ENCODE measurements at places on chromosomes 2 and 18.

- no peak for DNase-seq
Observed at GRCh38 chr2:109423556-109424359, 190.0 kb downstream of the SEPTIN10 start.

GRCh38 chr2:182302174-182302573 lies 124.7 kb downstream of the PDE1A start:
- DNase-seq: no peak

DNA sequence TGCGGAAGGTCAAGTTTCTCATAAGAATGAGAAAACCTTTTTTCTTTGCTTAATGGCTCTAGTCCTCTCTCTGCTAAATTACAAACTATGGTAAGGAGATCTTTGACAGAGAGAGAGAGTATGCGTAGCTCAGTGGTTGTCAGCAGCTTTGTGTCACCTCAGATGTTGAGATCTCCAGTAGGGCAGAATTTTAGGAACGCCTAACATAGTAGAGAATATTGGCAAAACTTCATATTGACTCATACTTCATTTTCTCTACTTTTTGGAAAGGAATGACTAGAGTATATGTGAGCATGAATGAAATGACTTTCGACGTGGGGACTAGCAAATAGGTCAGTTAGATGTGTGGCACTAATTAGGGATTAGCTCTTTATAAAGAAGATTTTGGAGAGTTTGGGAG lies 64.0 kb downstream of the WDR7 start:
- DNase-seq: no peak

GRCh38 chr2:230735884-230736283 lies 23.2 kb downstream of the CAB39 start:
- DNase-seq: no peak

DNA sequence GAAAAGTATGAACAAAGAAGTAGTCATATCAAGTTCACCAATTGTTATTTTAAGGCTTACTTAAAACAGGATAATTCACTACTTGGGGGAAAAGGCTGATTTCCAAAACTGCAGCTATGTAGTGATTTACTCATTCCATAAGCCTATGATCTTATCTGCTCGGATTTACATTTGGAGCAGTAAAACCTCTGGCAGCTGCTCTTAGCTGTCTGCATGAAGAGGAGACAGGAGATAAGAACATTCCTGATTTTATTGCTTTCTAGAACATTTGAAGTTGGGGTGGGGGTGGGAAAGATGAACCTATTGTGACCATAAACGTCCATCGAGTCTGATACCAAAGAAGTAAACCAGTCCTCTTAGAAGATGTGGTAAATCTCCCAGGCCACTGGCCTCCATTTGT lies 120.9 kb downstream of the MMADHC start:
- no peak for DNase-seq

DNA sequence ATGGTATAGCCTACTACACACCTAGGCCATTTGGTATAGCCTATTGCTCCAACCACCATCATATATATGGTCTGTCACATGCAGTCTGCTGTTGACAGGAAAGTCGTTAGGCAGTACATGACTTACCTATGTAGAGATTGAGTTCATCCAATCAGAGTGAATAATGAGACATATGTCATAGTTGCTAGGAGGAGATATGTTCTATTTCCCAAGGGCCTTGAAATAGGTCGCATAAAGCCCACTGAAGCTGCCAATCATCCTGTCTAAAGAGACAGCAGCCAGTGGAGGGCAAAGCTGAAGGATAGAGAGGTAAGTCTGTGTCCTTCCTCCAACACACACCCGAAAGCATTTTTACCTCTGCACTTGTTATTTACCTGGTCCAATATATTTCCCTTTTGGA lies 263.4 kb downstream of the PTPRM start:
- no peak for DNase-seq

- no peak for DNase-seq
Observed at GRCh38 chr18:63287691-63288220, 31.8 kb downstream of the BCL2 start.

DNA sequence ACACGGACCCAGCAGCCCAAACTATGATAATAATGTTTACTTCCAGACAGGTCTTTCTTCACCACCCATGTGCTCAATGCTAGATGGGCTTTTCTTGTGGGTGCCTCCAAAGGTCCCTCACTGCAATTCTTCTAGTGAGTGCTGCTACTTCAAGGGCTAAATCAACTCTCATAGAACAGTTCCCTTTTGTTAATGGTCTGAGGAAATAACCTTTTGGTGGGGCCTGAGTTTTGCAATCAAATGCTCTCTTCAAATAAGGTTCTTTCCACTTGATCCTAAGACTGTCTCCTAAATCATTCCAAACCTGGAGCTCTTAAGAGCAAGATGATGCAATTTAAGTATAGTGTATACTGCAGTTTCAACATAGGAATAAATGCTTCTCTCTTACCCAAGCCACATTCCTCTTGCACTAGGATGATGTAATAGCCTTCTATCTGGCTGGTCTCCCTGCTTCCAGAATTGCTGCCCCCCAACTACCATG lies 6.0 kb downstream of the NEMP2 start:
- DNase-seq: no peak

DNA sequence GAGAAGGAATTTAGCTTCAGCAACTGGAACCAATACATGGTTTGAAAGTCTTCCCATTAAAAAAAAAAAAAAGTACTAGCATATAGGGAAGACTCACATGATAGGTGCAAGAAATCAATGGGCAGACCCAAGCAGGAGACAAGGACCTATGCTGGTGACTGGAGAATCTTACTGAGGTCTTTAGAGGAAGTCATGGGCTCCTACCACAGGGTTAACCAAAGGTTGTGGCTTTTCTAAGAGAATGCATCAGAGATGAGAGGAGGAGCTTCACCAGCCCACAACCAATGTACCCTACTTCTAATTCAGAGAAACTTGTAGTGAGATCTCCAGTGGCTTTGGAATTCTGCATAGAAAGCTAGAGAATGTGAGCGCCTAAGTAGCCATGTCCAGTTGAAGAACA lies 207.4 kb downstream of the NCKAP5 start:
- DNase-seq: no peak

DNA sequence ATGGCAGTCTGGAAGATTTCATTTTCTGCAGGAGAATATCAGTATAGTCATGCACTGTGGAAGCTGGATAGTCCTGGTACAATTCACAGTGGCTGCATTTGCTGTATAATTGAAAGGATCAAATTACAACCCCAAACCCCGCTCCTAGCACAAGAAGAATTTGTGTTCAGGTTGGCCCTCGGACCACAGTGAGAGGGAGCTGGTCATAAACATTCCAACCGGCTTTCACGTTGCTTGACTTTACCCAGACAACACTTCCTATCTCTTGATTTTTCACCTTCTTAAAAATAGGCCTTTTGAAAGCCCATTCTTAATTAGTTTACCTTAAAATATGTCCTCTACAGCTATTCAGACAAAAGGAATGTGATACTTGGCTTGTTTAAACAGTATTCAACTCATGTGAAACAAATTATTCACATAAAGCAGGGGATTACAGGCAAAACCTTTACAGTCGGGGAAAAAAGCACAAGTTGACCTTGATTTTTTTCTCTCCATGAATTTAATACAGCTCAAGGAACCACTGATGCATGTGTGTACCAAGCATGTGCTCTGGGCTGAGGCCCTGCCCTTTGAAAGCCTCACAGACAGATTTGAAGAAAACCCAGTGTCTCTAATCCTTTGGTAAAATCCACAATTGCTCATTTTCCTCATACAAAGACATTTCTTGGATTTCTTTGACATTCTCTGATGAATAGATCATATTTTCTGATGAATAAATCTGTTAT lies 143.0 kb upstream of the SOX11 start:
- no peak for DNase-seq

DNA sequence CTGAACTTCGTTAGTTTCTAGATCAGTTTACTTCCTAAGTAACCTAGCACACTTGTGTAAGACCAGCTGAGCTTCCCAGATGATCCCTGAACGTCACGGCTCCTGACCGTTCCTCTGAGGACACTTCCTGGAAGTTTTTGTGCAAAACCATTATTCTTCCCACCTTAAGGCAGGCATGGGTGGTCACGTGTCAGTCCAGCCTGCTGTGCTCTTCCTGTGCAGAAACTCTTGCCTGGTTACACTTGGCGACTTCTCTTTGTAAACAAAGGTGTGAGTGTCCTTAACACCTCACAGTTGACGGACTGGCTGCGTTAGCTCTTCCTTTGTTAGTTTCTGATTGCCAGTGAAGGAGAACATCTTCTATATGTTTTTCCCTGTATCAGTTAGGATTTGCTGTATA lies 118.3 kb downstream of the SH3RF3 start:
- no peak for DNase-seq

DNA sequence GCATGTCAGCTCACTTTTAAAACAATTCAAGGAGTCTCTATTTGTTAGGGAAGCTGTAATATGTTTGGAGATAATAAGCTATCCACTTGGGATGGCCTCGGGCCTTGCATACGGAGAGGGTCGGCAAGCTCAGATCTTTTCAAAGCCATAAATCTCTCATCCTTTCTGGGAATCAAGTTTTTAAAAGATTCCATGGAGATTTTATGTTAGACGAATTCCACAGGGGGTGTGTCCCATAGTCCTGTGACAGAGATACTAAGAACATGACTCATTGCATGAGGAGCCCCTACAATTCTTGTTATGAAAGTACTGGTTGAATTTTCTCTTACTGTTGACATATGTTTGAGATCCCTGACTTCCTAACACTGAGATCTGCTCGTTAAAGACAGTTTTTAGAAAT lies 108.7 kb downstream of the FEZ2 start:
- no peak for DNase-seq

DNA sequence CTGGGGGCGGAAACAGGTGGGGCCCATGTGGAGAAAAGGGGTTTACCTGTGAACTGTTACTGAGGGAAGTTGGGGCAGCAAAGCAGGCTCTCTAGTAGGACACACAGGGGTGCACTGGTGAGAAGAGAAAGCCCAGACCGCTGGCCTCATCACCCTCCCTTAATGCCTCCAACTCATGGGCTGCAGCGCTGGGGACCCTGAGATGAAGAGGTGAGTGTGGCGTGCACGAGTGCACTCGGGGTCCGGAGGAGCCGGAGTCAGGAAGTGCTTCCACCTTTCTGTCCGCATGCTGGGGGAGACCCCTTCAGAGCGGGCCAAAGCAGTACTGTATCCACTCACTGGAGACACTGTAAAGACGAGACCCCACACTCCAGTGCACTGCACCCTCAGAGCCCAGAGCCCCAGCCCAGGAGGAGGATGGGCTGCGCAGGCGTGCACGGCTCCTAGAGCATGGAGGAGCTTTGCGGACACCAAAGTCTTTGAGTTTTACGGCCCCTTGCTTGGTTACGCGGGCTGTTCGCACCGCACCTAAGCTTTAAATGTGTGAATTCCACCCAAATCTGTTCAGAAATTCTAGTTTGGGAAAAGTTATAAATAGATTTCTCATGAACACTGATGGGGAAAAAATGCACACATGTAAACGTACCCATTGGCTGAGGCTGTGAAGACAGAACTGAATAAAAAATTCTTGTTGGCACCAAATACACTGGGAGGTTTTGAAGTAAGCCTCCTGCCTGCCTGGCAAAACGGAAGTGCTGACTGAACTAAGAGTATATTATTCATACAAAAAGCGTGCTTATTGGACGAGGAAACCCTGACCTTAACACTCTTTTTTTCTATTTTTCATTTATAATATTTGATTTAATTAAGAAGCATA lies 45.4 kb upstream of the PPP4R1 start:
- DNase-seq: no peak

GRCh38 chr2:127176371-127177311 lies 43.5 kb downstream of the CYP27C1 start:
- no peak for DNase-seq

DNA sequence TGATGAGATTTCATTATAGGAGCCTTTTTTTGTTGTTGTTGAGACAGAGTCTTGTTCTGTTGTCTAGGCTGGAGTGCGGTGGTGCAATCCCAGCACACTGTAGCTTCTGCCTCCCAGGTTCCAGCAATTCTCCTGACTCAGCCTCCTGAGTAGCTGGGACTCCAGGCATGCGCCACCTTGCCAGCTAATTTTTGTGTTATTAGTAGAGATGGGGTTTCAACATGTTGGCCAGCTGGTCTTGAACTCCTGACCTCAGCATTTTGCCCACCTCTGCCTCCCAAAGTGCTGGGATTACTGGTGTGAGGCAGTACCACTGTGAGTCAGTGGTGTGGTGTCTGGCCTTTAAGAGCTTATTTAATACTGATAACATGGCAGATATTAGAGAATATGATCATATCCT lies 60.1 kb downstream of the MOB4 start:
- no peak for DNase-seq

- no peak for DNase-seq
Observed at GRCh38 chr18:79729611-79730010, 50.0 kb downstream of the CTDP1 start.

DNA sequence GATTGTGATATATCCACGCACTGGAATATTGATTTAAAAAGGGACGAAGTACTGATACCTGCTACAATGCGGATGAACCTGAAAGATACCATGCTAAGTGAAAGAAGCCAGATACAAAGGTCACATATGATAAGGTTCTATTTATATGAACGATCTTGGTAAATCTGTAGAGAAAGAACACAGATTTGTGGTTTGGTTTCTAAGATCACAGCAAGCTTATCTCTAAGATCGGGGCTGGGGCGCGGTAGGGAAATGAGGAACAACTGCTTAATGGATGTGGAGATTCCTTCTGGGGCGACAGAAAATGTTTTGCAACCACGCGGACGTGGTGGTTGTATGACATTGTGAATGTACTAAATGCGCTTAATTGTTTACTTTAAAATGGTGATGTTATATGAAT lies 60.1 kb downstream of the NEDD4L start:
- DNase-seq: no peak

GRCh38 chr18:55337138-55337537 lies 250.9 kb downstream of the TCF4 start:
- DNase-seq: no peak

GRCh38 chr2:157349949-157350515 lies 24.4 kb upstream of the ERMN start:
- DNase-seq: no peak

DNA sequence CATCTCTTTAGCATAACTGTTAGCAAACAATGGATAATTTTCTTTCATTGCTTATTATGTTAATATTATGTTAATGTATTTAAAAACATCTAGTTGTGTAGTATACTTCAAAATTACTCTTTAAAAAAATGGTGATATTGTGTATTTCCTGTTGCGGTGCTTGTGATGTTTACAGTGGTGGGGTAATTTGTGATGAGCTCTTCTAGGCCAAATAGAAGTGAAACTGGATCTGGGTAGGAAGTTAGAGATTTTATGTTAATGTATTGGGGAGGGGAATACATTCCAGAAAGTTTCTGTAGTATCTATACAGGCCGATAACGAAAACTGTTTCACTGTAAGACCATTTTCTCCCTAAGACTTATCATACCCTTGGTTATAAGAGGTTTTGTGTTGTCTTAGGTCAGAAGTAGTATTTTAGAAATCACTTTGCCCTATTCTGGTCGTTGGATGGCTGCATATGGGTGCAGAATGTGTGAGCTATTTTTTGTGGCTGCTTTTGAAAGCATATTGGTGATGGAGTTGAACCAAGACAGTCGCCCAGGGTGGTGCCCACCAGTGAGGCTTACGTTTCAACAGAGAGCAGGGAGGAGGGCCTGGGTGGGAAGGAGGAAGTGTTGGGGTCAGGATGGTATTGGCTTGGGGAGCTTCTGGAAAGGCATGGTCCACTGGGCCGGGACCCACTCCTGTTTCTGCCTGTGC lies 5.8 kb downstream of the TSHZ1 start:
- no peak for DNase-seq

- DNase-seq: no peak
Observed at GRCh38 chr2:85785027-85785822, 31.4 kb downstream of the ATOH8 start.

- DNase-seq: no peak
Observed at GRCh38 chr2:21067859-21068537, 24.1 kb upstream of the APOB start.

Measured in central memory CD8-positive, alpha-beta T cell (primary cell).